HEK293T (cell line): ENCODE measurements at places on chromosomes 7 and 10.
A peak's percentile ranks its signal among the peaks of the same experiment; 100 is the strongest.

DNA sequence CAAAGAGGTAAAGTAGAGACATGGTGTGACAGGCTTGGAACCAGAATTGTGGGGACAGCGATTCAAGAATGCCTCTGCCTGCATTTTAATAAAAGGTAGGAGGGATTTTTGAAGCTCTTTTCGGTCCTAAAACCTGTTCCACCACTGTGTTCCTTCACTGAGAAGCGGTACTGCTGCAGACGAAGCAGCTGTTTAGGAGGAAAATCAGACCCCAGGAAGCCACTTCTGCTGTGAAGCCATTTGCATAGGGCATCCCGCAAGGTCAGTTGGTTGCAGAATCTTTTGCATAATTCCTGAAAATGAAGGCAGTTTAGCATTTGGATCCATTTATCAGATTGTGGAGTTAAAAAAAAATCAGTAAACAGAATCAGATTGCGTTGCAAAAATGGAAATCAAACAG is 183.3 kb upstream of the PRKCQ start:
- no peak for DNase-seq

GRCh38 chr7:157508477-157508881 is 171.7 kb downstream of the DNAJB6 start:
- no peak for DNase-seq

GRCh38 chr7:133165529-133165928 is 83.6 kb upstream of the CHCHD3 start:
- DNase-seq, result no peak

DNA sequence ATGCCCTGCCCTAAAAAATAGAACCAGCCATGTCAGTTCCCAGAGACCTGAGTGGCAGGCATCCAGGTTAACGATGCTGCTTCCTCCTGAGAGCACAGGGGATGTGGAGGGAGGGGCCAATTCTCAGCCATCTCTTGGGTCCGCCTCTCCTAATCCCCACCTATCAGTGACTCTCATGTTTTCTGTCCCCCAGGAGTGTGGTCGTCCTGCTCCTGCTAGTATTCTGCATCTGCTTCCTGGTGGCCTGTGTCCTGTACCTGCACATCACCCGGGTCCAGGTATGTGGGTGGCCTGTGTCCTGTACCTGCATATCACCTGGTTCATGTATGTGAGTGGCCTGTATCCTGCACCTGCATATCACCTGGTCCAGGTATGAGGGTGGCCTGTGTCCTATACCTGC is 105.3 kb downstream of the ADCY1 start:
- DNase-seq, result no peak

GRCh38 chr7:20929199-20929598 is 142.5 kb upstream of the SP8 start:
- no peak for DNase-seq

- no peak for DNase-seq
Measured at GRCh38 chr7:27196287-27196767, 3.6 kb downstream of the HOXA13 start.

DNA sequence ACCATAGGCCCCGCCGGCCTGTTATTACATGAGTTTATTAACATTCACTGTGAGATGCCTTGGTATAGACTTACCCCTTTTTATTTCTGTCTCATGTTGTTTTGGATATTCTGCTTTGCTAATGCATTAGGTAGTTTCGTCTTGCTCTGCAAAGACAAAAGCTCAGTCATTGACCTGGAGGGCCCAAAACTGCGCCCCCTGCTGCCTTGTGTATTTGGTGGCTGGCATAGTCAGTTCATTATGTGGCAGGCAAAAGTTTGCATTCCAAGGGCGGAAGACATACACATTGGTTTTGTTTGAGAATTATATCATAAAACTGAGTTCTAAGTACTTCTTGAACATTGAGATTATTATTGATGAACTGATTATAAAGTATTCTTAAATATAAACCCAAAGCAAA is 372.5 kb downstream of the SDK1 start:
- DNase-seq, result peak; percentile 37

GRCh38 chr7:157825325-157825724 is 488.5 kb downstream of the DNAJB6 start:
- no peak for DNase-seq

DNA sequence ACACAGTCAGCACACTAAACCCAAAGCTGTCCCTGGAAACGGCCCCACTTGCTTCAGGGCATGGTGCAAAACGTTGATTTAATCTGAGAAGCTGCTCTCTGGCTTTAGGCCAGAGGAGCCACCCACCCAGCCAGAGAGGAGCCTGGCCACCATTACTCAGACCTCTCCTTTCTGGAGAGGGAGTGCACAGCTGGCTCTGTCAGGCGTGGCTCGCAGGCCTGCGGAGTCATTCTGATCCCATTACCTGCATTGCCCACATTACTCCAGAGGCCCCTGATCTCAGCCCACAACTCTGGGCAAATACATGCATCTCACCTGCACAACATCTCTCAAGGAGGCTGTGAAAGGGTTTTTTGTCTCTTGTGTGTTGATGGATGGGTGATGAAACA is 370.0 kb upstream of the IGFBP3 start:
- DNase-seq, result no peak

- DNase-seq, result no peak
Measured at GRCh38 chr7:63925626-63926460, 72.8 kb upstream of the ZNF722 start.

DNA sequence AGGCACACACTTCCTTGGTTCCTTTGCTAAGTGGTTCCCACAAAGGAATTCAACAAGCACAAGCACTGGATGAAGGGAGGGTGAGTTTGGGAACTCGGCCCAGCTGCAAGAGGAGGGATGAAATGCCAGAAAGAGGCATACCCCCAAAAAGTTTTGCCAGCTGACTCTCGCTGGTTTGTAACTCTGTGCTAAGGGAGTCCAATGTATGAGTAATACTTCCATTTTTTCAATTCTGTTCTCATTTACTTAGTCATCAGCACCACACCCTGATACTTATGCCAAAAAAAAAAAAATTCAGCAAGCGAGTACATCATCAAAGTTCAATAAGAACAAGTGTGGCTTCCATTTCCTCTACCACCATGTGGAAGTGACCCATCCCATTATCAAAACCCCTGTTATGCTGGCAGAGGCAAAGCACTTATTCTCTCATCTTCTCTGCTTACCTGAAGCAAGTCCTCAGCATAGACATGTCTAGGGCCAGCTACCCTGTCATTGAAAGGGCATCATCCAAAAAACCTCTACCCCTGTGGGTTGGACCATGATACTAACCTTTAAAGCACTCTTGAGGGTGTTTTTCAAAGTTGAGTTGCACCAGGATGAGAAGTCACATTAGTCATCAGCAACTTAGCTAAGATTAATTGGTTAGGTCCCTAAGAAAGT is 6.9 kb upstream of the HYCC1 start:
- DNase-seq, result no peak

- no peak for DNase-seq
Measured at GRCh38 chr10:128926711-128927110, 540.3 kb upstream of the MGMT start.

- DNase-seq, result no peak
Measured at GRCh38 chr10:49446031-49446430, 50.1 kb upstream of the DRGX start.

GRCh38 chr10:97640868-97641811 is 669 bp downstream of the PI4K2A start:
- DNase-seq, result peak; percentile 54

- DNase-seq, result no peak
Measured at GRCh38 chr10:131731780-131732630, 168.8 kb upstream of the PPP2R2D start.

DNA sequence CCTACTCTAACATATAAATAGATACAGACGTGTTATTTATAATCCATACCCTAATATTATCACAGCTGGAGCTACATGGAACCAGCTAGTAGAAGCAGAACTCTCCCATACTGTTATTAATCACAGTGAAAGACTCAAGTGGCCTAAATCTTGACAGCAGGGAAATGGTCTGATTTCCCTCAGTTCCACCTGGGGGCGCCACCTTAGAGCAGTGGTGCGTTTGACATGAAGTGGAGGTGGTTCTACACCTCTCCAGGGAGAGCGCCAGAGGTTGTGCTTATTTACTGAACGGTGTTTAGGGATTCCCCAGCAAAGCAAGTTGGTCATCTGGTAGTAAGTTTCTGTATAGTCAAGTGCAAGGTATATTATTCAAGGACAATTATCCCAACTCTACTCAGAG is 17.6 kb downstream of the DNTT start:
- DNase-seq, result peak; percentile 32

GRCh38 chr7:16661924-16662323 is 15.9 kb downstream of the BZW2 start:
- DNase-seq, result no peak

DNA sequence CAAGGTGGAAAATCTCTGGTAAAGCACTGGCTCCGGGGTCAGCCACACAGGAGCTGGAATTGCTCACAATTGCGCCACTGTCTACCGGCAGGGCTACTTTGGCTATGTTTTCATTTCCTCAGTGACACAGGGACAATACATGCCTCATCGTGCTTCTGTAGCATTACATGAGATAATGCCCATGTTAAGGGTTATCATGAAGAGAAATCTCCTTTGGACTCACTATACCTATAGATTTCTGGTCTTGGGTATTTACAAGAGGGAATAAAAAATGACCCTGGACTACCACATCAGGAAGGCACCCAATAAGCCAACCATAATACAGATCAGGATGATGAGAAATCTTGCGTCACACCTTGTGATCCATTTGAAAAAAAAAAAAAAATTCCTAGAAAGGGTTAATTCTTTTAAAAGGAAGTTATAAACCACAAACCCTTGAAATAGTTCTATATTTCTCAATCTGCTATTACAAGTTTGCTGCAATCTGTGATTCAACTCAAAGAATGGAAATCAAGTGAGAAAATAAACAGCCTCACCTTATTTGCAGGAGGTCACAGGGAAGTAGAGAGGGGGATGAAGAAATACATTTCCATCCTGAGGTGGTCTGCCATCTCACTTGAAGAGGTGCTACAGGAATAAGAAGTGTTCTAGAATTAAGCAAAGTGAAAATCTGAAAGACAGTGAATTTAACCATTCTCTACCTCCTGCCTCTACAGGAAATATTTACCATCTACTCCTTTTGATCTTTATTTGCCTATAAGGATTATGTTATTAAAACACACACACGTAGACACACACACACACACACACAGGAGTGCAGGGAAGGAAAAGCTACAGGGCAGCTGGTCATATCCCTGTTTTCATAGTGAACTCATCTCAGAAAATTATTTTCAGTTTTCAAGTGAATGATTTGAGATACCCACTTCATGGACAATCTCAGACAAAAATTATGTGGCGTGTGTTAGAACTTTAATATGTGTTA is 231.3 kb upstream of the CELF2 start:
- DNase-seq, result no peak

GRCh38 chr10:114024876-114025610 is 18.6 kb upstream of the ADRB1 start:
- no peak for DNase-seq

DNA sequence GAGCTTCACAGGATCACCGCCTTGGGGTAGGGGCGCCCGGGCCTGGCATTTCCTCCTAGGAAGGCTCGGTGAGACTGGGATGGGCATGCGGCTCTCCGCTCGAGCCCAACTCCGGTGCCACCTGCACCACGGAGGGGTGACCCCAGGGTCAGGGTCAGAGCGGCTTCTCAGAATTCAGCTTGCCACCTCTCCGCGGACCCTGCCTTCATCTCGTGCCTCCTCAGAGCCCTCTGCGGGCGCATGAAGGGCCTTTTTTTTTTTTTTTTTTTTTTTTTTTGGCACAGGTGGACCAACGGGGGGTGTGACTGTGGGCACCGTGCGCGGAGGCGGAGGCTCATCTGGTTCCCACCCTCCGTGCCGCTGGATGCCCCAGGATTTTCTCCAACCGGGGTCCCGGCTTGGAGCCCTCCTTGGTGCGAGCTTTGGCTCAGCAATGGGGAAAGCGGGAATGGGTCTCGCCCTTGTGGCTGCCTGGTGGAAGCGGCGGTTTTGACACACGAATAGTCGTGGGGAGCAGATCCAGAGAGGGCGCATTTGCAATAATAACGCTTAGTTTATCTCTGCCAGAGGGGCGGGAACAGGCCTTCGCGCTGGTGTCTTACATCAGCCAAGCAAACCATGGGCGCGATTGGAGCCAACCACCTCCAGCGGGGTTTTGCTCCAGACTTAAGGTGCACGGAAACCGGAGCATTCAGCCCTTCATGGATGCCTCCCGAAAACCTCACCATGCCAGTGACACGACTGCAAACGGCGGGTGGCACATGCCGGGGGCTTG is 5.0 kb upstream of the TNRC18 start:
- no peak for DNase-seq

DNA sequence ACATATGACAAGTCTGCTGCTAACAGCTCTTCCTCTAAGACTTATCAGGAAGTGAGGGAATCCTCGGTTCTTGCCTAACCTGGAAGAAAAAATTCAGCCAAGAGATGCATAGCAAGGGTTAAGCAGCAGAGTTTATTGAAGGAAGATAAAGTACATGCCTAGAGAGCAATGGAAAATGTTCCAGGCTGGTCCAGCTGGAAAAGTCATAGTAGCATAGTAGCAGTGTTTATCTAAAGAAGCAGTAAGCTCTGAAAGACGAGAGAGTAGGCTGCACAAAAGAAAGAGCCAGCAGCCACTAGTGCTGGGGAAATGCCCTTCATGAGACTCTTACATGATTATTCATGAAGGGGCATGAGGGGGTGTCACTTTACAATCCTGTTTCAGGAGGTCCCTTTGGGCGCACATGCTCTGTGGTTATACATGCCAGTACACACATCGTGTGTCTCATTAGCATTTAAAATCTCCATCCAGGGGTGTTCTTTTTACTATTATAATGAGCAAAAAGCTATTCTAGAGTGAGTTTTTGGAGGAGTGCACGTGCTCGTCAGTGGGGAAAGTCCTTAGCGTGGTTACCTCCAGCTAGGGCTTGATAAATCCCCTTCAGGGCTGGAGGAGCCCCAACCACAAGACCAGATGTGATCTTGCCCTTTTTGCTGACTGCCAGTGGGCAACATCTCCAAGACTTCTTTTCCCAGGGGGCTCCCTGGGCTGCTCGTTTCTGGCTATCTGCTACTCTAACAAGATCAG is 716.1 kb downstream of the PARD3 start:
- no peak for DNase-seq

GRCh38 chr7:126843336-126843735 is 409.4 kb downstream of the GRM8 start:
- DNase-seq, result no peak

DNA sequence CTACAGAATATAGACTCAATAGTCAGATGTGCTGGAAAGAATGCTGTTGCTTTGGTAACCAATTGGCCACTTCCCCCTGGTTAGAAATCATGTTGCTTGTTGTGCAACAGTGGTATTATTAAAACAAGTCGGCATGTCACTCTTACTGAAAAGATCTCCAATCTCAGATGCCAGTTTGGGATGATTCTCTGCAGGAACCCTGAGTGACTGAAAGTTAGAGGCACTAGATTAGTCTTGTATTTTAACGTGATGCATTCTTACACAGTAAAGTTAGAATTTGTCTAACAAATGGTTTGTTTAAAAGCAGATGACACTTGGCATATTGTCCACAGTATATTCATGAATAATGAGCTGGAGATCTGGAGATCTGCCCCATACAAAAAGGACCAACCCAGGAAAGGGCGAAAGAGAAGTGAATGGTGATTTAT is 287.6 kb downstream of the TWIST1 start:
- no peak for DNase-seq

- DNase-seq, result no peak
Measured at GRCh38 chr7:69982197-69982596, 383.9 kb downstream of the AUTS2 start.

- DNase-seq, result no peak
Measured at GRCh38 chr7:13111230-13111629, 423.8 kb downstream of the ARL4A start.

GRCh38 chr10:11243425-11244222 is 226.0 kb downstream of the CELF2 start:
- DNase-seq, result no peak
